GM03348 (cell line): ENCODE measurements at places on chromosomes 3 and 15.

DNA sequence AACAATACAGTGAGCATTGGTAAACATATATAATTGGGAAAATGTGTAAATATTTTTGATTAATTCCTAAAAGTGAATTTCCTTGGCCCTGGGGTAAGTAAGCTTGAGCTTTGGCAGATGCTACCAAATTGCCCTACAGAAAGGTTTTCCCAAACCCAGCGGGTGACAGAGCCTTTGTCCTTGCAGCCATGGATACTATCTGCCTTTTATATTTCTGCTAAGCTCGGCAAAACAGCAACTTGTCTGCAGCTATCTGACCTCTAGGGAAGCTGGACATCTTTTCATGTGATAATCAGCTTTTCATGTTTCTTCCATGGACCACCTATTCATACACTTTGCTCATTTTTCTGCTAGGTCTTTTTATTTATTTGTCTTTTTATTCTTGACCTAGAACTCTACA lies 64.7 kb upstream of the SEC22A start:
- no peak for DNase-seq

DNA sequence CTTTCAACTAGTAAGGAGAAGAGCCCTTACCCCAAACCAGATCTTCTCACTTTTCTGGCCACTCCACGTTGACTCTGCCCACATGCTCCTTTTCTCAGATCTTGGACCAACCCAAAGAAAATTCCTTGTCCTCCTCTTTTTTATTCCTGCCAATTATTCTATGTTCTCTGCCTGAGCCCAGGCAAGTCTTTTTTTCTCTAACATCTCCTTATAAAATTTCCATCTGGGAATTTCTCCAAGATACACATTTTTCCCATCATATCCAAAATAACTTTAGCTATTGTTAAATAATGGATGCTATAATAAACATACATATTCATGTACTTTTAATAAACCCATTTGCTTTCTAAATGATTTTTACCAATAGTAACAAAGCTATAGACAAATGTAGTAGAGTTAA lies 726.0 kb upstream of the ZNF385D start:
- DNase-seq = no peak

- DNase-seq = no peak
Observed at GRCh38 chr15:84921121-84921520, 36.7 kb downstream of the SLC28A1 start.

DNA sequence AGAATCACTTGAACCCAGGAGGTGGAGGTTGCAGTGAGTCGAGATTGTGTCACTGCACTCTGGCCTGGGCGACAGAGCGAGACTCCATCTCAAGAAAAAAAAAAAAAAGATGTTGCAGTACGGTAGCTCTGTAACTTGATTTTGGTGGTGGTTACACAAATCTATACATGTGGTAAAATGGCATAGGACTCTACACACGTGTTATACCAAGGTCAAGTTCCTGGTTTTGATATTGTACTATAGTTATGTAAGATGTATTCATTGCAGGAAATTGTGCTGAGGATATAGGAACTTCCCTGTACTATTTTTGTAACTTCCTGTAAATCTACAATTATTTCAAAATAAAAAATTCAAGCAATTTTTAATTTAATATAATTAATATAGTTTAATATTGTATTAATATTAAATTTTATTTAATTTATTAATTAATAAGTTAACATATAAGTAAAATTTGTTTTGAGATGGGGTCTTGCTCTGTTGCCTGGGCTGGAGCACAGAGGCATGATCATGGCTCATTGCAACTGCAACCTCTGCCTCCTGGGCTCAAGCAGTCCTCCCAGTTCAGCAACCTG lies 9.9 kb downstream of the MYD88 start:
- DNase-seq = no peak

GRCh38 chr15:42608110-42608531 lies 32.7 kb downstream of the STARD9 start:
- DNase-seq = peak; percentile 27
